ENCODE measurements at places on chromosomes 7 and 10.
A peak's percentile ranks its signal among the peaks of the same experiment; 100 is the strongest.

DNA sequence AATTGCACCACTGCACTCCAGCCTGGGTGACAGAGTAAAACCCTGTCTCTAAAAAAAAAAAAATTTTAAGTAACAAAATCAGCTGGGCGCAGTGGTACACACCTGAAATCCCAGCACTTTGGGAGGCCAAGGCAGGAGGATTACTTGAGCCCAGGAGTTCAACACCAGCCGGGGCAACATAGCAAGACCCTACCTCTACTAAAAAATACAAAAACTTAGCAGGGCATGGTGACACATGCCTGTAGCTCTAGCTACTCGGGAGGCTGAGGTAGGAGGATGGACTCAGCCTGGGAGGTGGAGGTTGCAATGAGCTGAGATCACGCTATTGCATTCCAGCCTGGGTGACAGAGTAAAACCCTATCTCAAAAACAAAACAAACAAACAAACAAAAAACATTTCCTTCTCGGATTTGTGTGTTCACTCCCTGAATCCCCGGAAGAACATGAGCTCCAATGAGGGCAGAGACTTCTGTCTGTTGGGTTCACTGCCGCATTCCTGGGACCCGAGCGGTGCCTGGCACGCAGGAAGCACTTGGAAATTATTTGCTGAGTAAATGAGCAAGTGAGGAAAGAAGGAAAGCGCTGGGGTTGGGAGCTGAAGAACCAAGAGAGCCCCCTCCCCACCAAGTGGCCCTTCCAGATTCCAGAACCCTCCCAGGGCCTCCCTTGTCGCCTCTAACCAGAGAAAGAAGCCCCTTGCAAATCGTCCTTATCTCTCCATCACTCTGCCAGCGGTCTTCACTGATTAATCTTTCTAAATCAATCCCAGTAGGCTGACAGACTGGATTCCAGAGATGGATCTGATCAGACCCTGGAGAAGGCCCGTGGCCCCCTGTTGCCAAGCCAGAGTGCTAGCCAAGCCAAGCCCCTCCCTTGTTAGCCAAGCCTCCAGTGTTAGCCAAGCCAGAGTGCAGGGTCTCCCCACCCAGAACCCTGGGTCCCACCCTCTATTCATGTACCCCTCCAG, 6.2 kb downstream of the TNRC18 start:
- DNase-seq = no peak

- DNase-seq = no peak
Observed at GRCh38 chr7:94449151-94449725, 54.5 kb downstream of the COL1A2 start.

DNA sequence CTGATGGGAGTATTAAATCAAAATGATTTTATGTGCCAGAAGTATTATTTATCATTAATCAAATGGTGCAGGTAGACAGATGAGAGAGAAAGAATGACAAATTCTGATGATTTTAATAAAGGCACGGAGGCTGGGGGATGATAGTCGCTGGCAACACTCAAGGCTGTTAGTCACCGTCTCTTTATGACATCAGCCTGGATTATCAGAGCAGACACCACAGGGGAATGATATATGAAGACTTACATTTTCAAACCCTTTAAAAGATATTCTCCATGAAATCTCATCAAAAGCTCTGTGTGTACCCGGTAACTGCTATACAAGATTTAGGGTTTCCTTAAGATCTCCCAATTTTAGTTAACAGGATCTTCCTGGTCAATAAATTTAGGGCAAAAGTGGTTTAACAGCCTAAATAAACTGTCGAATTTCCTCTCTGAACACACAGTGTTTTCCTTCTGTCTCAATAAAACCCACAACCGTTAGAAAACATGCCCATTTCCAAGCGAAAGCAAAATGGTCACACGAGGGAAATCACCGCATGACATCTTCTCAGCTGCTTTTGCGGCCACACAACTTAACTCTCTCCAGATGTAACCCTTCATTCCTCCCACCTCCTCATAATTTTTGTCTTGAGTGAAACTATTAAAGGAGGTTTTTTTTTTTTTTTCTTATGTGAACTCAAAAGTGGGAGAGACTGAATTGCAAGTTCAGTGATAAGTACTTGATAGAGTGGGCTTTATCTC, 133.2 kb upstream of the FAM171A1 start:
- no peak for DNase-seq

DNA sequence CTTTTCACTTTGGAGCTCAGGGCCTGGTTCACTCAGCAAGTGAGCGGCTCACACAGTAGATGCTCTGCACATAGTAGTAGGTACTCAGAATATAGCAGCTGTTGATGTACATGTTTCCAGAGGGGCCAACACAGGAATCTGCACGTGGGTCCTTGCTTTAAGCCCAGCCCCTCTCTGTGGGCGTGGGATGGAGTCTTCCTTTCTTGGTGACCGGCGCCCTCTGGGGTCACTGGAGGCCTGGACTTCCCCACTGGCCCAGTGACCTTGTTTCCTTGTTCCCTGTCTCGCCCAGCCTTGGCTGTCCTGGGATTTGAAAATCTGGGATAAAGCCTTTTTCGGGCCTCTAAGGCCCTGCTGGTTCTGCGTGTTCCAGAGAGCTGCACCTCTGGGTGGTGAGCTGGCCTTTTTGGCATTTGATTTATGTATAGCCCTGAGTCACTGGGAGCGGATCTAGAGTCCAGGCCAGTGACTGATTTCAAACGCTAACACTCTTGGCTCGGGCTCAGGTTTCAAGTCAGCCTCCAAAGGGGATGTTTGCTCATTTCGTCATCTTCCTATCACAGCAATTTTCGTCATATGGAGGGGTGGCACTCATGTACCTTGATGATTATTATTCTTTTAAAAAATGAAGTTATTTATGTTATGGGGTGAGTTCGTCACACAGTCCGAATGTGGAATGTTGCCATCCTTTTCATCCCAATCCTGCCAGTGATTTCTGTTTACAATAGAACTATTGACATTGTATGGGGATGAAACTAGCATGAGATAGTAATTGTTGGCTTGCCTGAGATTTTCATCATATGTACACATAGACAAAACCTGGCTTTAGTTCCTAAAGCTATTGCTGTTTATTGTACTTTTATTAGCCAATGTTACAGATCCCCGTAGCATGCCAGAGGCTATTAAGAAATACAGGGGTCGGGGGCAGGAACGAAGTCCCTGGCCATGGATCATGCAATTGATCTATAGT, 65.5 kb downstream of the CUX1 start:
- no peak for DNase-seq

DNA sequence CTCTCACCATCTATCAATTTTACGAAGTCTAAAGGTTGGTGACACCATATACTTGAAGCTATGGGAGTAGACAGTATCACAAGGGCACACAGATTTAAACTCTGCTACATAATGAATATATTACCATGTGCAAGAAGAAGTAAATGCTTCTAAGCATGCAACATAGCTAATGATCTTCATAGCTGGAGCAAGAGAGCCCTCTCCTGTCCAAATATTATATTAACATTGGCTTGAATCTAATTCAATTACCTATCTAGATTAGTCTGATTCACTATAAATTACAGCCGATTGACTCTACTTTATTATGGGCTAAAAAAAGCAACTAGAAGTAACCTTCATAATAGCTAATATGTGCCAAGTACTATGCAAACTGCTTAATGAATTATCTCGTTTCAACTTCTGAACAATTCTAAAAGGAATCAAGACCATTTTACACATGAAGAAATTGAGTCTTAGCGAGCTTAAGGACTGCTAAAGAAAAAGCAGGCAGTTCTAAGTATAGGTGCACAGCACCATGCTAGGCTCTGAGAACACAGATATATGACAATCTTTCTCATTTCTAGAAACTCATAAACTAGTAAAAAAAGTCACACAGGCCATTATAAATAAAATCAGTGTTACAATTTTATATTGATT, 21.9 kb downstream of the FRA10AC1 start:
- no peak for DNase-seq

DNA sequence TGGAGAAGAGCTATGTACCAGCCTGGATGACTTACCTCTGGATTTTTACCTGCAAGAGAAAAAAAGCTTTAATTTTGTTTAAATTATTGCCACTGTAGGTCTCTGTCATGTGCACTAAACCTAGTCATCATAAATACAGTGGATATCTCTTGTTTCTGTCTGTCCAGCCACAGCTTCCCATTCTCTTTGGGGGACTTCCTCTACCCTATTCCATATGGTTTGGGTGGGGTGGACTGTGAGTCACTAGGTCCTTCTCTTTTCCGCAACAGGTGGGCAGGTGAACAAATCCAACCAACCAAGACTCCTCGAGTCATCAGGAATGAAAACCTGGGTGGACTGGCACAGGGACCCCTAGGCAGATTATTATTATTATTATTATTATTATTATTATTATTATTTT, 87.3 kb upstream of the CYTH3 start:
- DNase-seq = no peak

DNA sequence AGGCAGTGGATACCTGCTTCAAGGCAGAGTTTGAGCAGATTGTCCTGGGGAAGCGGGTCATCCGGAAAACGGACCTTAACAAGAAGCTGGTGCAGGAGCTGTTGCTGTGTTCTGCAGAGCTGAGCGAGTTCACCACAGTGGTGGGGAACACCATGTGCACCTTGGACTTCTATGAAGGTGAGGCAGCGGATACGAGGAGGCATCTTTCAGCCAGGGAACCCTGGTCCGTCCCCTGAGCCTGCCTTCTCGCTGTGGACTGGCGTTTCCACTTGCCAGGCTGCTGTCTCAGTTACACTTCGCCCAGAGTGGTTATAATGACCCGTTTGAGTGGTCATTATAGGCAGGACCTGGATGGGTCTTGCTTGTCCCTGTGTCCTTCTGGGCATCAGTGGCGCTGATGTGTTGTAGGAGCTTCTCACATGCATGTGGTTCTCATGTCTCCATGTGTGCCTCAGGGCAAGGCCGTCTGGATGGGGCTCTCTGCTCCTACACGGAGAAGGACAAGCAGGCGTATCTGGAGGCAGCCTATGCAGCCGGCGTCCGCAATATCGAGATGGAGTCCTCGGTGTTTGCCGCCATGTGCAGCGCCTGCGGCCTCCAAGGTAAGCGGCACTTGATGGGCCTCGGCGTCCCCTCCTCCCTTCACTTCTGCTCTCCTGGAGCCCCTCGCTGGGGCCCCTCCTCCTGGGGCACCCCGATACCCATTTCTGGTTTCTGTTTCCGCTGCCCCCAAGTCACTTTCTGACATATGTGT, 18.0 kb downstream of the UPP1 start:
- DNase-seq = no peak

DNA sequence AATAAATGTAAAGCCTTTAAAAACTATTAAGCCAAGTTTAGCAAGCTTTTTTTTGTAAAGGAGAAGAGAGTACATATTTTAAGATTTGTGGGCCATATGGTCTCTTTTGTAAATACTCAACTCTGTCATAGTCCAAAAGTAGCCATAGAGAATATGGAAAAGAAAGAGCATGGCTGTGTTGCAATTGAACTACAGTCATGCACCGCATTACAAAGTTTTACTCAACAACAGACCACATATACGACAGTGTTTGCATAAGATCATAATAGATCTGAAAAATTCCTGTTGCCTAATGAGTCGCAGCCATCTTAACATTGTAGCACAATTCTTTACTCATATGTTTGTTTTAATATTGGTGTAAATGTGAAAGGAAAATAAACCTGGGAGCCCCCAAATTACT, 440.8 kb downstream of the HTR7 start:
- no peak for DNase-seq

DNA sequence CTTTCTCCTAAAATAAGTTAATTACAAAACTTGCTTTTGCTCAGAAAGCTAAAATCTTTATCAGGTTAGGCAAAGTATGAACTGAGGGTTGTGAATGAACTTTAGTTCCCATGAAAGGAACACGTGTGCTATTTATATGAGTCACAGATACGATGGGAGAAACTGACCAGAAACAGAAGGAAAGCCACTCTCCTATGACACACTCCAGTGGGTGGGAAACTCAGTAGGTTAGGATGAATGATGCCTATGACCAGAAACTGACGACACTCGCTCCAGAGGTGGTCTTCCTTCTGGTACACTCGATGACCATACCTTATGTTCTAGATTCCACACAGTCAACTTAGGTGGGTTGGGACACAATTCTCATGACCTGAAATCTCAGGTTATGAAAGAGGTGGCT, 215.7 kb upstream of the INHBA start:
- DNase-seq = no peak

DNA sequence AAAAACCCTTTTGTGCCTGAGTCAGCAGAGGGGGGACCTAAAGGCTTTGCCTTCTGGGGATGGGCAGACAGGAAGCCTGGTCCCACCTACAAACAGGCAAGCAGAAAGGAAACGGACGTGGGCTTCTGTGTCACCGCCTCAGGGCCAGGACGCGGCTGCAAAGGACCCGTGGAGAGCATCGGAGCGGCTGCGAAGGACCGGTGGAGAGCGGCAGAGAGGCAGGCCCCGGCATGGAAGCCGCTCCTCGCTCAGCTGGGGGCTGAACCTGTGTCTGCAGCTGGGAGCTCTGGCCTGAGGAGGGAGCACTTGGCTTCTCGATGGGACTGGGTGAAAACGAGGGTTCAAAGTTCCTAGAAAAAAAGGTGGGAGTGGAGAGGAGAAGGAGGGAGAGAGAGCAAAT, 125.4 kb upstream of the PPP2R2D start:
- DNase-seq = no peak

DNA sequence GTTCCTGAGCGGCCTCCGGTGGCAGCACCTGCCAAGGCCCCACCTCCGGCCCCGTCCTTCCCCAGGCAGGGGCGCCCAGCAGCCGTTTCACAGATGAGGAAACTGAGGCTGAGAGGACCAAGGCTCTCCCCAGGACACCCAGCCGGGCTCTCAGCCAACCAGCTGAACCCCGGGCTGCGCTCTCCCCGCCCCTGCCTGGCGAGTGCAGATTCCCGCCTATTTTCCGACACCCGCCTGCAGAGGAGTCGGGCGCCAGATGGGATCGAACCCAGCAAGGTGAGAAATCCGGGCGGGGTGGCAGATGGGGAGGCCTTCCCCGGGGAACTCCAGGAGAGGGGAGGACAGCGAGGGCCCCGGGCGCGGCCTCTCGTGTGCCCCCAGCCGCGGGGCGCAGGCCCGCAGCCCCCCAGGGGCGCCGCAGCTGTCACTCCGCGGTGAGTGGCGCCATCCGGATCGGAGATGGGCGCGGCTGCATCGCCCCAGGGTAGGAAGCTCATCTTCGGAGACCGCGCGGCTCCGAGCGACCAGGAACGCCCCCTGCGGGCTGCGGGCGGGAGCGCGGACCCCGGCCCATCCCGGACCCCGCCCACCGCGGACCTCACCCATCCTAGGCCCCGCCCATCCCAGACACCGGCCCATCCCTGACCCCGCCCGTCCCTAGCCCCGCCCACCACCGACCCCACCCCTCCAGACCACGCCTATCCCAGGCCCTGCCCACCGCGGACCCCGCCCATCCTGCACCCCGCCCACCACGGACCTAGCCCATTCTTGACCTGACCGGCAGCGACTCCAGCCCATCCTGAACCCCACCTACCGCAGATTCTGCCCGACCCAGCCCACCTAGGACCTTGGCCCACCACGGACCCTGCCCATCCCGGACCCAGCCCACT, 90.3 kb downstream of the MICALL2 start:
- DNase-seq = peak; percentile 27

GRCh38 chr7:1669064-1669951, 769 bp upstream of the ELFN1 start:
- DNase-seq = no peak
